ENCODE measurements at places on chromosomes 4 and X.

DNA sequence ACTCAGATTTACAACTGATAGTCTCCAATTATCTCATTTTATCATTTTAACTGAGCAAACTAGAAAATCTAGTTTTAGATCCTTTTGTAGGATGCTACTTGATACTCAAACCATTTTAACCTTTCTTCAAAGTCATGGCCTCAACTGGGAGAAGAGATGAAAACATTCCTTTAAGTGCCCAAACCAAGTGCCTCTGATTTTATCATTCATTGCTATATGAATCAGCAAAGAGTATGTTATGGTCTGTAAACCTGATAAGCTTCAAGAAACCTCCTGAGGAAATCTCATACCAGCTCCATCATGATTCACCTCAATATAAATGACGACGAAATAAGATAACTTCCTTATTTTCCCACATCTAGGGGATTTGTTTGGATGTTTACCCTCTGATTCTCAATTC lies 119.9 kb downstream of the FAM13A start:
- DNase-seq = no peak

GRCh38 chr4:32485956-32486355 lies 1765.8 kb downstream of the PCDH7 start:
- no peak for DNase-seq

- no peak for DNase-seq
Observed at GRCh38 chr4:8691151-8691775, 98.7 kb downstream of the CPZ start.

- no peak for DNase-seq
Observed at GRCh38 chrX:68511255-68511654, 12.4 kb downstream of the YIPF6 start.

DNA sequence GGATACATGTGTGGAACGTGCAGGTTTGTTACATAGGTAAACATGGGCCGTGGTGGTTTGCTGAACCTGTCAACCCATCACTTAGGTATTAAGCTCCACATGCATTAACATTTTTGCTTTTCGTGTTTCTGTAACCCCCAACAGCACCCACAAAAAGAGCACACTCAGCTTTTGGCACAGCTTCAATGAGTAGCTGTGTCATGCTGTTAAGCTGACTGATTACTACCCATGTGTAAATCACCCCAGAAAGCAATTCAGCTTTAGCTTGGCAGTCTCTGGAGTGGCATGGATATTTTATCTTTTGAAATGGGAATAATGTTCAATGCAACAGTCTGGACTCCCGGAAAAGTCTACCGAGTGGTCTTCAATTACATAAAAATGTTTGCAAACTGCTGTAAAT lies 734.3 kb downstream of the STIM2 start:
- DNase-seq = no peak

- no peak for DNase-seq
Observed at GRCh38 chr4:25513814-25514213, 136.8 kb downstream of the ANAPC4 start.

DNA sequence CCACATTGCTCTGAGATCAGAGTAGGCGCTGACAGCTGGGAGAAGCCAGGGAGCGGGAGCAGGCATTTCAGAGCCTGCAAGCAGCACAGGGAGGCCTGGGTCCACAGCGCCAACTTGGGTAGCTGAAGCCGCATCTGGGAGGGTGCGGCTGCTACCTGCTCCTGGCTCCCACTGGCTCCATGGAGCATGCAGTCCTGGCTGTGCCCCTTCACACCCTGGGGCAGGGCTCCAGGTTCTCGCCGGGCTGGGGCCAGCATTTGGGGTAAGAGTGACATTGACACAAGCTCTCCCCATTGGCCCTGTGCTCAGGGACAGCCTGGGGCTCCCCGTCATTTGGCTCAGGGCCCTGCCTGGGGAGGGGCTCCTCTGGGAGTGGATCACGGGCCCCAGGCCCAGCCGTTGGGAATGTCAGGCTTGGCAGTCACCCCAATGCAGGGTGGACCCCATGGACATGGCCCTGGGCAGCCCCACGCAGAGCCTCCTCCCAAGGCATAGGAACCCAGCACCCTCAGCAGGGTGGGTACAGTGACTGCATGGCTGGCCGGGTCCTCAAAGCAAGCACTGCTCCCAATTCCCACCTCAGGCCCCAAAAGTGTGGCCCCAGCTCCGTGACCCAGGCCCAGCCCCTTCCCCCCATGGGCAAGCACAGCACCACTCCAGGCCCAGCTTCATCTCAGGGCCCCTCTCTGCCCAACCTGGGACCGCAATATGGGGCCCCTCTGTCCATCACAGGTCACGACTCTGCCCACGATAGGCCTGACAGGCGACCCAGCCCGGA lies 82.4 kb downstream of the PRDM5 start:
- no peak for DNase-seq

- no peak for DNase-seq
Observed at GRCh38 chr4:128536746-128537145, 249.1 kb upstream of the PGRMC2 start.

GRCh38 chr4:39900966-39901365 lies 76.7 kb downstream of the PDS5A start:
- DNase-seq = no peak

GRCh38 chr4:10008609-10009005 lies 12.7 kb downstream of the SLC2A9 start:
- DNase-seq = no peak

DNA sequence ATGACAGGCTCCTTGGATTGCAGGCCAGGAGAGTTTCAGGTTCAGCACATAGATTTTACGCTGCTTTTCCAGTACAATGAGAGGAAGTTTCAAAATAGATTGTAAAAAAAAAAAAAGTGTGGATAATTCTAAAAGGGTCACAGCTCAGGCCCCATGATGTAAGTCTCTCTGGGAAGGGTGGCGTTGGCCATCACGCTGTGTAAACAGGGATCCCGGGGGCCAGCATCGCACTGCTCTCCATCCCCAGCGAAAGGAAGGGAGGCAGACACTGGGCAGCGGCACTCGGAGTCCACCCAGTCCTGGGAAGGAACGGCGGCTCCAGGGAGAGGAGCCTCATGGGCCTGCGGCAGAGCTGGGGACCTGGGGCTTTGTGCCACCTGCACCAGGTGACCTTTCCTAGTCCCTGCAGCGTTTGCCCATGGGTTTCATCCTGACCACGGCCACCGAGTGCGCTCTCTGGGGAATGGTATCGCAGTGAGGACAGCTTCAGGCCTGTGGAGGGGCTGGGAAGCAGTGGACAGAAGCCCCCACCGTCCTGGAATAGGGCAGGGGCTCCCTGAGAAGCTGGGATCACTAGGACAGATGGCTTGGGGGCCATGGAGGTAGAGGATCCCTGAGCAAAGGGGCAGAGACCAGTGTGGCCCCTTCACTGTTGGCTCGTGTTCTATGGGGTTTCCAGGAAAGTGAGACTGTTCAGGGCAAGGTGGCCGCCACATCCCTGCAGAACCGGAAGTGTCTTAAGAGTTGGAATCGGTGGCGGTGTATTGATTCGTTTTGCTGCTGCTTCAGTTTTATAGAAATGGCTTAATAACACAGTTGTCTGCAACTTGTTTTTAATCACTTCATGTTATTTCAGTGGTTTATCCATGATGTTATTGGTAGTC lies 38.9 kb downstream of the RGS12 start:
- no peak for DNase-seq

GRCh38 chr4:78638337-78639172 lies 87.0 kb downstream of the ANXA3 start:
- no peak for DNase-seq

- DNase-seq = no peak
Observed at GRCh38 chrX:97159916-97160800, 276.4 kb downstream of the RPA4 start.

DNA sequence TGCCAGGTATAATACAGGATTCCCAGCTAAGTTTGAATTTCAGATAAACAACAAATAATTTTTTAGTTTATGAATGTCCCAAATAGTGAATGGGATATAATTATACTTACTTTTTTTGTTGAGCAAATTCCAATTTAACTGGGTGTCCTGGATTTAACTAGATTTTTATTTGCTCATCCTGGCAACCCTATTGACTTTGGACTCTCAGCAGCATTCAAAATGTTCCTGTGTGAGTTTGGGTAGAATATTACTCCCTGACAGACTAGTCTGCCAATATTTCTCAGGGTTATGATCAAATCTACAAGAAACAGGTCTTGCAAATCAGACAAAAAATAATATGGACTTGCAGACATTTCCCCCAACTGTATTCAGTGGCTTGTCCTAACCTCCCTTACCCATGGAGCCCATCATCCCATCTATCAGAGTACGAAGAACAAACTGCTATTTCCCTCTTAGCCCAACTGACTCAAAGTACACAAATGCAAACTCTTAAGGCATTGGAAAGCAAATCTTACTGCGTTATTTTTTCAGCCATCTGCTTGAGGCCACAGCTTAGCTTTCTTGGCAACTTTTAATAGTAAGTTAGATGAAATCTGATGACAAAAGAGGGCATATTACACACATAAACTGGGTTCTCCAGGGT lies 20.7 kb downstream of the SETD7 start:
- no peak for DNase-seq

DNA sequence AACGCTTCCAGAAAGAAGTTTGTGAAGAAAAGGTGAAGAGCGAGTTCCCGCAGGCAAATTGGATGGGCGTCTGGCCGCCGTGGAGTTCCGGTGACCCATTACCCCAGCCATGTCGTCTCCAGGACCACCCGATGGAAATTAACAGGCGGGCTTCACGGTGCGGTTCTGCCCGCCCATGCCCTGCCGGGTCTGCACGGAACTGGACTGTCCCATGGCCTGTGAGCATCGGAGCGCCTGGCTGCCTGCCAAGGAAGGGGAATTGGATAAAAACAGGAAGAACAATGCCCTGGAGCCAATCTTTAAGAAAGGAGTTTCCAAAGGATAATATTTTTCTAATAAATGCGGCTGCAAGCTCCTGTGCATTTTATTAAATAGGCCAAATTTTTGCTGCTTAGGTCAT lies 319.8 kb upstream of the SLC7A11 start:
- DNase-seq = no peak

GRCh38 chr4:41822325-41822724 lies 73.8 kb upstream of the PHOX2B start:
- DNase-seq = no peak

GRCh38 chr4:79237851-79238250 lies 88.0 kb downstream of the NAA11 start:
- no peak for DNase-seq

DNA sequence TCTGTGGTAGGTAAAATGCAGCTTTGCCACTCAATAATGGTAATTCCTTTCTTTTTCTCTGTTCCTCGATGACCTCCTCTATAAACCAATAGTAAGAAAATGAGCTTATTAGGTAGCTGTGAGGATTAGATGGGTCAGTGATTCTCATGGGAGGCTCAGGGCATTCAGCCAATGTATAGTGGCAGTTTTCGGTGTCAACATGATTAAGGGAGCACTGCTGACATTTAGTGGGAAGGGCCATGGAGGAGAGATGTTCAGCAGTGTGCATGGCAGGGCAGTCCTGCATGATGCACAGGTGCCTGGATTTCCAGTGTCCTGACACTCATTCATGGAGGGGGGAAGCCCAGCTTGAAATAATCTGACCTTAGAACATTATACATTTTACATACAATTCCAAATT lies 232.8 kb downstream of the PDGFC start:
- no peak for DNase-seq

- DNase-seq = no peak
Observed at GRCh38 chrX:149248073-149248625, 257.0 kb downstream of the IDS start.

DNA sequence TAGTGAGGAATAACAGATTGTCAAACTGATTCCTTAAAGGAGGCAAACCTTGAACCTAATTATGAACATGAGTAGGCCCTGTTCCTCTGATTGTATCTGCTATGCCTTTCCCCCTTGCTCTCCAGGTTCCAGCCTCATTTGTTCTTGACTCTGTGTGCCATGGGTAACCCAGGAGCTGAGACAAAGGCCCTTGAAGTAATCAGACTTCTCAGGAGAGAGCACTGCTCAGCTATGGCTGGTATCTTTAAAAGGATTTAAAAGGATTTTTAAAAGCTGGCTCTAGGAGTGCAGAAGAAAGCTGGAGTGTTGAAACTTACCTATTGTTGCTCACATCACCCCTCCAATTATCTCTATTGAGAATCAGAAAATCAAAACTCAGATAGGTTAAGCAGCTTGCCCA lies 1565.5 kb upstream of the AGA start:
- DNase-seq = no peak

DNA sequence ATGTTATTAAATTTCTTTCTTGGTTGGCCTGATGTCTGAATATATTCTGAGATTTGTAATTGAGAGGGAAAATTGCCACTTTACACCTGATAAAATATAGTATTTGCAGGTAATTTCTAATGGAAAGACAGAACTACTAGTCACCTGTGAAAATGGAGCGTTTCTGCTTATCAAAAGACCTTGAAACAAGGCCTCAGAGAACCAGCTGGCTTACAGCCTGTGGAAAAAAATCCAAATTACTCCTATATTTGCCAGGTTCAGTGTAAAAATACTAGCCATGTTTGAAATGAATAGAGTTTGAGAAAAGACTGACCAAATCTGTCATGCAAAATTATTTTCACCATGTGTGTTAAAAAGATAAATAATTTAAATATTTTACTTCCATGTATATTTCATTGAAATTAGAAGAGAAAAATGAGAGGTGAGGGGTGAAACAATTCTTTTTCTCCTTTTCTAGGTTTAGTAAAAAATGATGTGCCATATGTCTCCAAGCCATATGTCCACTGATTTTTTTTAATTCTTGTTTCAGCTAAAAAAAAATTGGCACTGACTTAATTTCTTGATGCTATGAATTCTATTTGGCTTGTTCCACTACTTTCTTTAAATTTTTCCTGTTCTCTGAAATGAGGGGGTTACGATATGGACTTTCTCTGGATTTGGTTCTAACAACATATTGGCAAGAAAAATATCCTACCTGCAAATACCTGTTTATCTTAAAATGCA lies 464.9 kb downstream of the GRXCR1 start:
- no peak for DNase-seq

DNA sequence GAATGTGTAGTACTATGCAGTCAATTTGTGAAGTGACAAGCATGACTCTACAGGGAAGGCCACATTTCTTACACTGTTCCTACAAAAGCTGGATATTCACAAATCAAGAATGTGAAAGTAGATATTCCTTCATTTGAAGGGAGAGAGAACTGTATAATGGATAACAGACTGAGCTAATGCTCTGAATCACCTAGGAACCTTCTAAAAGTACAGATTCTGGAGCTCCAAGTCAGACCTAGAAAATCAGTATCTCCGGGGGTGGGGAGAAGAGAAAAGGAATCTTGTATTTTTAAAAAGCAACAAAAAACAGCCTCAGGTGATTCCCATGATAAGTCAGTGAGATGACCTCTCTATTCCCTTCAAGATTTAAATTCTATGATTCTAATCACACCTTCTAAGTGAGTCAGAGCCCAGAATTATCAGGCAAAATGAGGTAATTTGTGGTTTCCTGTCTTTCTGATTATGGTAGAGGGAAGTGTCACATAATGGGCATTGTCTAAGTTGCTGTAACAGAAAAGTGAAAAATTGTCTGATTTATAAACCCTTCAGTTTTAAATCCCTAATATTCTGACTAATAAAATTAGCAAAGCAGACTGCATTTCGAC lies 80.9 kb downstream of the IL21 start:
- no peak for DNase-seq

Data from stimulated activated CD8-positive, alpha-beta memory T cell treated with anti-CD3 and anti-CD28 coated beads, Interleukin-4, amount 100 ng/mL, for 4 hours (primary cell).